Progenitor cell of endocrine pancreas (in vitro differentiated cells): ENCODE measurements at places on chromosomes 5 and 9. TPM values are rescaled to one million over a fixed set of nuclear protein-coding genes. Genes with fewer than 3 reads are reported as not detected.

GRCh38 chr5:55241746-55242145 is 8.3 kb upstream of the CCNO start:
- no peaks in the 10 kb centered on the region for H3K36me3 ChIP-seq
- DNase-seq, result no peak
- H3K27ac ChIP-seq, result no peak overlapping the region
- peaks cover 16% of the 10 kb centered on the region for H3K27me3 ChIP-seq
- H3K4me3 ChIP-seq, result no peak overlapping the region

DNA sequence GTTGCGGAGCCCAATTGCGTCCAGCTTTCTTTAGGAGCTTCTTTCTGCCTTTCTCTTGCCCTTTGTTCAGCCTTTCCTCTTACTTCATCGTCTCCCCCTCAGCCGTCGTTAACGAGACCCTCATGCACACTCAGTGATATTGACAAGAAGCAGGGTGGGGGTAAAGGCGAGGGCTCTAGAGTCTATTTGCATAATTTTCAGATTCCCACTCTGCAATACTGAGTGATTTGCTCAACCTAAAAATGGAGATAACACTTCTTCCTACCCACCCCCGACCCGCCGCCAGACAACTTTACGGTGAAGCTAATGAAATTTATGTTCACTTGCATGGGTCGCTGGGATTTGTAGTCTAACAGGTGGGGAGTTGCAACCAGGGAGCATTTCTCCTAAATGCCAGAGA is 1.3 kb upstream of the TBC1D2 start:
- H3K36me3 ChIP-seq, result no peaks in the 10 kb centered on the region
- H3K27ac ChIP-seq, result peak overlapping the region; percentile 92
- H3K4me3 ChIP-seq, result peak overlapping the region; percentile 80
- H3K27me3 ChIP-seq, result peaks cover 3% of the 10 kb centered on the region
- peaks cover 7% of the 10 kb centered on the region for H3K4me1 ChIP-seq
- DNase-seq, result no peak

ZCCHC9 gene
- total RNA-seq, result 30.6 and 37.1 TPM in 2 replicates

DNA sequence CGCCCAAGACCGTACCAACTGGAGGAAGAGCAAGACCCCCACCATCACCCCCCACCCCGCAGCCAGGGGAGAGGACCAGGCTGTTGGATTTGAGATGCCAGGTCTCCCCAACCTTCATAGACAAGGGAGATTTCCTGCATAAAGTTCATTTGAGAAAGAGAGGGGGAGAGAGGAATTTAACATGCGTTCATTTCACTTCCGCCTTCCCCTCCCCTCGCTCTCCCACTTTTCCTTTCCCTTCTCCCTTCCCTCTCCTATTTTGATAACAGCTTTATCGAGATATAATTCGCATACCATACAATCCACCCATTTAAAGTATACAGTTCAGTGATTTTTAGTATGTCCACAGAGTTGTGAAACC is 4.2 kb upstream of the NKX2-5 start:
- DNase-seq, result no peak
- H3K4me3 ChIP-seq, result no peak overlapping the region
- no peak overlapping the region for H3K27ac ChIP-seq
- peaks cover 98% of the 10 kb centered on the region for H3K27me3 ChIP-seq

HIGD2A gene
- 88.0 and 96.8 TPM in 2 replicates for total RNA-seq

DNA sequence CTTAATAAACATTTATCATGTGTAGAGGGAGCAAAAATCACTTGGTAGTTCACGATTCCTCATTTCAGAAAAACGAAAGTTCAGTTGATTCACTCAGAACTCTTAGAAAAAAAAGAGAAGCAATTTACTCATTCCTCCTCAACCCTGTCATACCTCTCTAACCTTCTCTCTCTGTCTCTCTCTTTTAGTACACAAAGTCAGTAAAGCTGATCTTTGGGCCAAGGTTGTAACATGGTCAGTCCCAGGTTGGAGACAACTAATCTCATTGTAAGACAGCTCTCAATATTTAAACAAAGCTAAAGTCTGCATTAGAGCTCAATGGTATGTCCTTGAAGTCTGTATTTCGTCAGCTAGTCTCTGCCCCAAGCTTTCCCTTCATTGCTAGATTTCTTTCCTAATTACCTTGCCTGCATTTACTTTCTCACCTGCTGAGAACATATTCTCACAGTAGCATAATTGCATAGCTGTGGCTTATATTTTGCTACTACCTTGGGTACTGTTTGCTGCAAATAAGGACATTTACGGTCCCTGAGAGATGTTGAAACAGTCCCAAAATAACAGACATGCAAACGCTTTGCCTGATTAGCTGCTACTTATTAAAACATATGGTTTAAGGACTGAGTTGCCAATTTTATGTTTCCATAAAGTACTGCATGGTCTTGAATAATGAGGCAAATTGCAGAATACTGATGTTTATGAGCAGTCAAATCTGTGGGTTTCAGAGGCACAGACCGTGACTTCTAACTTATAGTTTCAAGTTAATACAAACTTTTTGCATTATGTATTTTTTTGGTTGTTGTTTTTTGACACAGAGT is 138.3 kb downstream of the GPBP1 start:
- no peak for DNase-seq
- H3K4me3 ChIP-seq, result no peak overlapping the region
- H3K27ac ChIP-seq, result no peak overlapping the region

DNA sequence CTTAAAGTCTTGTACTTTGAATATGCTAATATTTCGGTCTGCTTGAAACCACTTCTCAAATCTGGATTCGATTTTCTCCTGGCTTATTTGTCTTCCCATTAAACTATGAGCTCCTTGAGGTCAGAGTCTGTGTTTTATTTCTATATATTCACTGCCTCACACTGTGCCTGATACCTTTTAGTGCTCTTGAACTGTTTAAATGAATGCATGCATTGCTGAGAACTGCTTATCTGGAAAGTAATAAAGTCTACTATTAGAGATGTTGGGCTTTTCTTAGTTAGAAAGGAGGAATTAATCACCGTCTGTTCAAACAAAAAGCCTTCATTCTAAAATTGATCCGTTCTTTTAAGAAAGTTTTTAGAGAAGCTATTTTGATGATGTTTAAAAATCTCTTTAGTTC is 6.0 kb downstream of the CREBRF start:
- H3K4me3 ChIP-seq, result no peak overlapping the region
- no peaks in the 10 kb centered on the region for H3K27me3 ChIP-seq
- peaks cover 14% of the 10 kb centered on the region for H3K36me3 ChIP-seq
- peak overlapping the region; percentile 19 for H3K27ac ChIP-seq

SYK gene
- 7.4 and 9.6 TPM in 2 replicates for total RNA-seq

GRCh38 chr5:98977723-98978122 is 48.9 kb upstream of the CHD1 start:
- no peak for DNase-seq
- H3K27me3 ChIP-seq, result no peaks in the 10 kb centered on the region
- no peaks in the 10 kb centered on the region for H3K4me1 ChIP-seq

GRCh38 chr5:173016598-173017046 is 33.1 kb downstream of the ATP6V0E1 start:
- peaks cover 13% of the 10 kb centered on the region for H3K36me3 ChIP-seq
- no peak overlapping the region for H3K4me3 ChIP-seq
- H3K27me3 ChIP-seq, result no peaks in the 10 kb centered on the region
- H3K27ac ChIP-seq, result peak overlapping the region; percentile 73
- DNase-seq, result no peak

NIPAL4 gene
- total RNA-seq, result not detected in 2 replicates

DNA sequence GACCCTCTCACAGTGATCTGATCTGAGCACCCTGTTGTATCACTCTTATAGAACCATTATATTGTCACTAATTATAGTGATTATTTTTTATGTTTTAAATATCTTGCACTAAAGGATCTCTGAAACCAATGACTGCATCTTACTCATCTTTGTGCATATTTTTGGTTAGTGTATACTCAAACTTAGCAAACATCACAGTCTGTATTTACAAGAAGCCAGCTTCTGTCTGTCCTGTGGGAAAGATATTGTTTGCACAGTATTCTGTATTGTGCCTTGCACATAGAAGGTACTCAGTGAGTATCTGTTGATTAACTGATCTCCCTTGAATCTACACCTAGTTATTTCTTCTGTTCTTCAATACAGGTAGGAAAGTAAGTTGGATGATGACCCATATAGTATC is 131.5 kb downstream of the PAM start:
- peaks cover 8% of the 10 kb centered on the region for H3K36me3 ChIP-seq
- H3K27me3 ChIP-seq, result peaks cover 4% of the 10 kb centered on the region
- H3K27ac ChIP-seq, result no peak overlapping the region
- no peak overlapping the region for H3K4me3 ChIP-seq

- no peaks in the 10 kb centered on the region for H3K27me3 ChIP-seq
- peak overlapping the region; percentile 46 for H3K27ac ChIP-seq
- H3K4me3 ChIP-seq, result no peak overlapping the region
- peaks cover 52% of the 10 kb centered on the region for H3K4me1 ChIP-seq
- no peak for DNase-seq
- no peaks in the 10 kb centered on the region for H3K36me3 ChIP-seq
These were observed 207.0 kb downstream of the GAPVD1 start for GRCh38 chr9:125468646-125469045.

DNA sequence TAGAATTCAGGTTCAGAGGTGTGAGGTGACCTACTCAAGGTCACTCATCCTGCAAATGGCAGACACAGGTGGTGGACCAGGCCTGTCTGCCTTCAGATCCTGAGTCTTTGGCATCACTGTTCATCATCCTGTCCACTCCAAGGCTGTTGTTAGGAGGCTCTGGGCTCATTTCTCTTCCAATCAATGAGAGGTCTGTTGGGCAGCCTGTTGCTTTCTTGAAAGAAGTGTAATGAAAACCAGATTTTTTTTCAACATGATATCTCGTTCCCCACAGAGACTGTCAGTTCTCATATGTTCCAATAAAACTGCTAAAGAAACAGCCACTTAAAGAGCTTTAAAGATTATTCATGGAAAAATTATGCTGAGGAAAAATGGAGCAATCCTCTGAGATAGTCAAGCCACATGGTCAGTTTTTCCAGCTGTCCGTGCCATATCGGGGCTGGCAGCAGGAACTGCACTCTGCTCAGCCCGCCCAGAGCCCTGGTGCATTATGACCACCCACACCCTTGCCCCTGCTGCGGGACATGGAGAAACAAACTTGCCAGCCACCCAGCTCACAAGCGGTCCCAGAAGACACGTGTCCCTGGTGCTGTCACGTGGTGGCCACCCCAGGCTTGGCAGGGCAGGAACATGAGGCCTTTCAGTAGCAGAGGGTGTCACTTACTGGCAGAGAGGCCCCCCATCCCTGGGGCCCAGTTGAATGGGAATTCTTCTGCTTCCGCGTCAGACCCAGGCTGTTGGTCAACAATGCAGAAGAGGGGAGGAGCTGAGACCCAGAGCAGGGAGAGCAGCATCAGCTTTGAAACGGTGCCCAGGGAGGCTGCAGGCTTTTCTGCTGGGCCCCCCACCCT is 63.7 kb upstream of the ANGPTL2 start:
- H3K4me1 ChIP-seq, result no peaks in the 10 kb centered on the region
- peak overlapping the region; percentile 35 for H3K27ac ChIP-seq
- H3K4me3 ChIP-seq, result no peak overlapping the region
- no peaks in the 10 kb centered on the region for H3K27me3 ChIP-seq

- no peak for DNase-seq
- H3K27ac ChIP-seq, result no peak overlapping the region
- no peak overlapping the region for H3K4me3 ChIP-seq
These were observed 128.3 kb upstream of the TBC1D2 start for GRCh38 chr9:98383758-98384157.

- H3K27me3 ChIP-seq, result peaks cover 25% of the 10 kb centered on the region
- no peaks in the 10 kb centered on the region for H3K36me3 ChIP-seq
- no peak overlapping the region for H3K4me3 ChIP-seq
- peaks cover 23% of the 10 kb centered on the region for H3K4me1 ChIP-seq
- H3K27ac ChIP-seq, result peak overlapping the region; percentile 67
These were observed 27.3 kb upstream of the ZSWIM6 start for GRCh38 chr5:61304590-61305381.

- H3K4me1 ChIP-seq, result peaks cover 15% of the 10 kb centered on the region
- DNase-seq, result no peak
- no peaks in the 10 kb centered on the region for H3K36me3 ChIP-seq
These were observed 2.9 kb downstream of the NR2F1-AS1 start for GRCh38 chr5:93577854-93578812.

CDKN2B gene
- 1.2 and 3.9 TPM in 2 replicates for total RNA-seq

DNA sequence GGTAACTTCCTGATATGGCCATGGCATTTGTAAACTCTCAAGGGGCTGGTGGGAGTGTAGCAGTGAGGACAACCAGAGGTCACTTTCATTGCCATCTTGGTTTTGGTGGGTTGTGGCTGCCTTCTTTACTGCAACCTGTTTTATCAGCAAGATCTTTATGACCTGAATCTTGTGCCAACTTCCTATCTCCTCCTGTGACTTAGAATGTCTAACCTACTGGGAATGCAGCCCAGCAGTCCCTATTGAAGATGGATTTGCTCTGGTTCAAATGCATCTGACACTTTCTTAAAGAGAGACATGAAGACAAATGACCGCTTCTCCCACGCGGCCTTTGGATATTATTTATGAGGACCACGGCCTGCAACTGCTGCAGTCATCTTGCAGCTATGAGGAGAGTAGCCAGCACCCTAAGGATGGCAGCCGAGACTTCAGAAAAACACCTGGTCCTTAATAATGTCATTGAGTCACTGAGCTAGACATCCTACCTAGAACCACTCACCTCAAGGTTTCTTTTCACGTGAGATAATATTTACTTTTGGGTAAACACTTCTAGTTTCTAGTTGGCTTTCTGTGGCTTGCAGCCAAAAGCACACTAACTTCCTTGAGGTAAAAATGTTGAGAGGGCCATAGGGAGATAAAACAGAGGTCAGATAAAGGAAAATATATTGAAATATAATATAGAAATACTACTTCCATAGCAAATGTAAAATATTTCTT is 28.2 kb downstream of the CETN3 start:
- H3K4me3 ChIP-seq, result no peak overlapping the region
- DNase-seq, result no peak
- H3K36me3 ChIP-seq, result peaks cover 4% of the 10 kb centered on the region
- no peak overlapping the region for H3K27ac ChIP-seq
- H3K4me1 ChIP-seq, result peaks cover 3% of the 10 kb centered on the region
- H3K27me3 ChIP-seq, result no peaks in the 10 kb centered on the region

GRCh38 chr5:113488645-113489184 is 462 bp upstream of the MCC start:
- peak overlapping the region; percentile 91 for H3K27ac ChIP-seq
- peaks cover under 1% of the 10 kb centered on the region for H3K36me3 ChIP-seq
- H3K4me1 ChIP-seq, result no peaks in the 10 kb centered on the region
- DNase-seq, result no peak

- no peak for DNase-seq
- peaks cover 5% of the 10 kb centered on the region for H3K36me3 ChIP-seq
- no peak overlapping the region for H3K4me3 ChIP-seq
- no peak overlapping the region for H3K27ac ChIP-seq
- no peaks in the 10 kb centered on the region for H3K27me3 ChIP-seq
These were observed 15.5 kb downstream of the MEGF9 start for GRCh38 chr9:120698766-120699165.

- no peak for DNase-seq
- H3K4me1 ChIP-seq, result peaks cover 15% of the 10 kb centered on the region
- no peaks in the 10 kb centered on the region for H3K27me3 ChIP-seq
- H3K4me3 ChIP-seq, result no peak overlapping the region
These were observed 459.4 kb upstream of the NMUR2 start for GRCh38 chr5:152864447-152864846.

DNA sequence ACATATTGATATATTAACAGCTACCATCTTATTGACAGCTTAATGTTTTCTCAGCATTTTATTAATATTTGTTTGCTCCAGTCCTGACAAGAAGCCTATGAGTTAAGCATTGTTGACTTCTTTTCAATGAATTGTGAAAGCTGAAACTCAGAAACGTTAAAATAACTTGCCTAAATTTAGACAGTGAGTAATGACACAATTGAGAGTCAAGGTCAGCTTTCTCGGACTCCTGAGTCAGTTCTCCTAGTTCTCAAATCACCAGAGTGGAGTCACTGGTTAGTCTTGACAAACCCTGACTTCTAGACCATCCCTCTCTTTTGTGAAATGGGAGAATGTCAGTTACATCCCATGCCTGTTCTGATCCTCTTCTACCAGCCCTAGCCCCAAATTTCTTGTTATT is 222.7 kb upstream of the ACO1 start:
- H3K4me1 ChIP-seq, result no peaks in the 10 kb centered on the region
- no peaks in the 10 kb centered on the region for H3K27me3 ChIP-seq
- no peaks in the 10 kb centered on the region for H3K36me3 ChIP-seq
- no peak overlapping the region for H3K27ac ChIP-seq
